ENCODE measurements at places on chromosomes 13 and 19.

GRCh38 chr19:1275976-1276627 lies 772 bp downstream of the FAM174C start:
- DNase-seq = no peak

DNA sequence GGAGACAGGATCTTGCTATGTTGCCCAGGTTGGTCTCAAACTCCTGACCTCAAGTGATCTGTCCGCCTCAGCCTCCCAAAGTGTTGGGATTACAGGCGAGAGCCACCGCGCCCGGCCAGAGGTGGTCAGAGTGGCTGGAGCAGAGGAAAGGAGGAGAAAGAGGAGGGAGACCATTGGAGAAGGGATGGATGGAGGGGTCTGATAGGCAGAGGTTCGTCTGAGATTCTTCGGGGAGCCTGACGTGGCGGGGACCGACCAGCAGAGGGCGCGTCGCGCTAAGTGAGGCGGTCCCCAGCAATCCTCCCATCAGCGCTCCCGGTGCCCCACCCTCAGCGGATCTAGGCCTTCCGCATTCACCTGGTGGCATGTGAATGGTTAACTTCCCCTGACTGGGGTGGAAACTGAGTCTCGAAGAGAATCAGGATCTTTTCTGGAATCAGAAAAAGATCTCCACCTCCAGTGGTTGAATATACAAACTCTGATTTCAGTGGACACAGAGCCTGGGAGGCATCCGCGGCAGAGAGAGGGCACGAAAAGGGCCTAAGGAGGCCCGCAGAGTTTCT lies 8.8 kb downstream of the GTPBP3 start:
- peak; percentile 71 for DNase-seq

- DNase-seq = no peak
These were observed 126.6 kb downstream of the AKAP11 start for GRCh38 chr13:42398533-42398932.

DNA sequence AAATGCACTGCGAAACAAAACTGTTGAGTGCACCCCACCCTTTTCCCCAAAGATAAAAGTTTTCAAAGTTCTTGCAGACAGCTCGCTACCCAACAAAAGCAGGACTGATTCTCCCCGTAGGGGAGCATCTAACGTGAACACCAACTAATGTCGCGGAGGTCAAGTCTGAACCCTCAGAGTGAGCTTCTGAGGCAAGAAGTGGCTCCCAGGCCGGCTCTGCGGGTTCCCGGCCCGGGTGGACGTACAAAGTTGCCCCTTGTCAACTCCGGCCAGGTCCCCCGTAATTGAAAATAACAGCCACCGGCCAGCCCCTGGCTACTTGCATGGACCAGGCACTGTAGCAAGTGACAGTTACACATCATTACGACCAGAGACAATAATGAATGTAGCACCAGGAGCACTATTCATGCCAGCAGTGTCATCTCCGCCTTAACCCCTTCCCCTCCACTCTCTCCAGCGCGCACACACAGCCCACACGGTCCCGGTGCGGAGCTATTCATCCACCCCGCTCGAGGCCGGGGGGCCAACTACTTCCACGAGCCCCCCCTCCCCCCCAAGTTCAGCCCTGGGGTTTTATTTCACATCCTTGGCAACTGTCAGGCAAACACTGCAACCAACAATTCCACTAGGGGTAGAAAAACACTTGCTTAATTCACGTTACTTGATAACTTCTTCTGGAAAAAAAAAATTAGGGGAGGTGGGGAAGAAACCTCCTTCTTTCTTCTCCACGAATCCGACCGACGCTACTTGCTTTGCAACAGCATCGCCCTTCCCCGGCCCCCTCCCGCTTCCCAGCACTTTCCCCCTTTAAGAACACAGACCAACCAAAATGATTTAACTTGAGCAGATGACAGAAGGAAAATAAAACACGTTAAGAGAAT lies 1.2 kb downstream of the KLF12 start:
- DNase-seq = peak; percentile 28

GRCh38 chr19:38559428-38560401 lies 58.0 kb downstream of the MAP4K1 start:
- no peak for DNase-seq

GRCh38 chr13:111881700-111882099 lies 185.2 kb upstream of the SOX1 start:
- no peak for DNase-seq

Data from effector CD4-positive, alpha-beta T cell (primary cell).